ENCODE measurements at places on chromosomes 16 and 17.

GRCh38 chr16:9039210-9039609, 52.2 kb upstream of the HAPSTR1 start:
- DNase-seq, result no peak

GRCh38 chr17:57088298-57088697, 3.3 kb downstream of the AKAP1 start:
- DNase-seq, result no peak

- no peak for DNase-seq
Observed at GRCh38 chr17:56678249-56679114, 85.0 kb downstream of the NOG start.

- DNase-seq, result no peak
Observed at GRCh38 chr17:68152161-68152571, 95.7 kb upstream of the AMZ2 start.

DNA sequence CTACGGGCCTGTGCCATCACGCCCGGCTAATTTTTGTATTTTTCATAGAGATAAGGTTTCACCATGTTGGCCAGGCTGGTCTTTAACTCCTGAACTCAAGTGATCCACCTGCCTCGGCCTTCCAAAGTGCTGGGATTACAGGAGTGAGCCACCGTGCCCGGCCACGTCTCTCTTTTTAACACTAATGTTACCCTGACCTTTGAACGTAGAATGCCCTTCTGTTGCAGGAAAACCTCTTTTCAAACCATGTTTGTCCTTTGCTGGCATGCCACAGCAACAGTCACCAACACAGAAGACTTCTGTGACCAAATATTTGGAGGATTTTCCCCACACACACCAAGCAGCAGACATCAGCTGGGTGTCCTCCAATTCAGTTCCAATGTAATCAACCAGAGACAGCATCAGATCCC, 7.8 kb upstream of the HSD17B1 start:
- no peak for DNase-seq

- DNase-seq, result no peak
Observed at GRCh38 chr17:35376245-35376644, 2.8 kb upstream of the SLFN11 start.

GRCh38 chr16:57284209-57284951, at the start of gene PLLP:
PLLP (minus strand) TSS chr16:57284672; CDS start chr16:57284540, 132 bp downstream.
- DNase-seq, result peak; percentile 48

DNA sequence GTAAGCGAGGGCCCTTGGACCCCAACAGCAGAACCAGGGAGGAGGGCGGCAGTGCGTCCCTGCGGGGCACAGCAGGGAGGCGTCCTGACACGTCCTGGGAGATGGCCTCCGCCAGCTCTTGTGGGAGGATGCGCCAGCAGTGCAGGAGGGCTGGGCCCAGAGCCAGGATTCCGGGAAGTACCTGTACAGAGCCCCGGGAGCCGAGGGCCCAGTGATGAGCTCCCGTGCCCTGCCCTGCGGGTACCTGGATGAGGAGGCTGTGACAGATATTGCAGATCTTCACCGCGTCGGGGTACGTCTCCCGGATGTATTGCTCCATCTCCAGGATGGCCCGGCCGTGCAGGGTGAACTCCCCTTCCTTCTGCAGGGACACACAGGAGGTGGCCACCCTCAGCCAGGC, 23.1 kb downstream of the KDM8 start:
- DNase-seq, result no peak

- DNase-seq, result no peak
Observed at GRCh38 chr17:616407-616806, 98.2 kb downstream of the VPS53 start.

GRCh38 chr16:35602116-35602515, 2142.7 kb downstream of the TP53TG3F start:
- DNase-seq, result no peak

DNA sequence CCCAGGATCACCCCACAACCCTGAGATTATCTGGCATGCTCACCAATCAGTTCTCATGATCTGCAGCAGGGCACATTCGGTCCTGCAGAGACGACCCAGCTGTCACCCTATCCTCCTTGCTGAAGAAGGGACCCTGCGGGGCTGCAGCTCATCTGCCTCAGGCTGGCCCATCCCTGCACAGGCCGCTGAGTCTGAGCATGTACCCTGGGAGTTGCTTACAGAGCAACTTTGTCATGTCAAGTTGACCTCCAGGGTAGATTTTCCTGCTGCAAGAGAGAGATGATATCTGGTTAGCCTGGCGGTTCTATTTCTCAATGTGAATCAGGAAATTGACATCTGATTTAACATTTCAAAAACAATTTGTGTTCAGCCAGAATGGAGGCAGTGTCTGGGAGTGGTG, 36.0 kb upstream of the ADCY9 start:
- DNase-seq, result no peak

DNA sequence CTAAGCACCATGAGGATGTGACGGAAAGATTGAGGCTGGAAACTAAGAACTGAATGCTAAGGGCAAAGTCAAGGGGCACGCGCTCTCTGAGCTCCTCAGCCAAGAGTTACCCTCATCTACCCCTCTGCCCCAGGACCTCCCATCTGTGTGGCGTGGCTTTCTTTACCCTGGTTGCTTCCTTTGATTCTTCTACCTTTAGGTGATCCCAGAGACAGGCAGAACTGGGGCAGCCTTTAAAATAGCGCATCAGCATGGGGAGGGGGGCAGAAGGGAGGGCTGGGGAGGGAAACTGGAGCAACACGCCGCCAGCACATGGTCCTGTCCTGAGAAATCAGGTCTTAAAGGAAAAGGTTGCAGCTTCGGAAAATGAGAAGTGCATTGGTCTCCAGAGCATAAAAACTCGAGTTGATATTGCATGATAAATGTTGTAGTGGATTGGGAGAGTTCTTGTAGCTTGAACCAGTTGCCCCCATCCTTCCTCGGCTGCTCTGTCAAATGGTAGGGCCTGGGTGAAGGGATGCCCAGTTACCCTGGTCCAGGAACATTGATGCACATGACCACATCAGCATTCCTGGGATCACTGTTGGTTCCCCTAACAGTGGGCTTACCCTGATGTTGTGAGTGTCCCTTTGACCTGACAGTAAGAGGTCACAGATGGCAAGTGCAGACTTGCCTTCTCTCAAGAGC, 29.7 kb downstream of the LDHD start:
- DNase-seq, result no peak

GRCh38 chr17:2075336-2076086, 20.6 kb downstream of the HIC1 start:
- no peak for DNase-seq

GRCh38 chr16:78483124-78483992, 383.9 kb downstream of the WWOX start:
- no peak for DNase-seq

DNA sequence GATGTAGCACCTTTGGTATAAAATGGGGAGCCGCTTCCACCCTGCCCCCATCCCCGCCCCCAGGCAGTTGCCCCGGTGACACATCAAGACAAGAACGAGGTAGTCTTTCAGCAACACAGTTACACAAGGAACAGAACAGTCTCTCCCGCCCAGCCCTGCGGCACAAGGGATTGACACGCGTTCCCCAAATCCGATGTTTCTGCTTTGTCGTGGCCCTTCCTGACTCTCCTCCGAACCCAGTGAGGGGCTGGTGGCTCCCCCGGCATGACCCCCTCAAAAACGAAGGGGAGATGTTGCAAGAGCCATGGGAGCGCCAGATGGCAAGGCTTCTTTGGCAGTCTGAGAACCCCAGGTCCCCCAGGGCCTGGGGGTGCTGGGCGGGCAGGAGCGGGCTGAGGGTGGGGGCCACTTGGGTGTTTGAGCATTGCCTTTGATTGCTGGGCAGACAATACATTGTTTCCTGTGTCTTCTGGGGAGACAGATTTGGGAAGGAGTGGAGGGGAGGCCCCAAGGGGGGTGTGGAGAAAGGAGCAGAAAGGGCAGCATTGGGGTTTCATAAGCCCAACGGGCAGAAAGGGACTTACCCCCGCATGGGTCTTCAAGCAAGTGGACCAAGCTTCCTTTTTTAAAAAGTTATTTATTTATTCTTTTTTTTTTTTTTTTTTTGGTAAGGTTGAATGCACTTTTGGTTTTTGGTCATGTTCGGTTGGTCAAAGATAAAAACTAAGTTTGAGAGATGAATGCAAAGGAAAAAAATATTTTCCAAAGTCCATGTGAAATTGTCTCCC, 16.6 kb downstream of the COL1A1 start:
- no peak for DNase-seq

- no peak for DNase-seq
Observed at GRCh38 chr16:89410794-89411309, 79.5 kb downstream of the ANKRD11 start.

DNA sequence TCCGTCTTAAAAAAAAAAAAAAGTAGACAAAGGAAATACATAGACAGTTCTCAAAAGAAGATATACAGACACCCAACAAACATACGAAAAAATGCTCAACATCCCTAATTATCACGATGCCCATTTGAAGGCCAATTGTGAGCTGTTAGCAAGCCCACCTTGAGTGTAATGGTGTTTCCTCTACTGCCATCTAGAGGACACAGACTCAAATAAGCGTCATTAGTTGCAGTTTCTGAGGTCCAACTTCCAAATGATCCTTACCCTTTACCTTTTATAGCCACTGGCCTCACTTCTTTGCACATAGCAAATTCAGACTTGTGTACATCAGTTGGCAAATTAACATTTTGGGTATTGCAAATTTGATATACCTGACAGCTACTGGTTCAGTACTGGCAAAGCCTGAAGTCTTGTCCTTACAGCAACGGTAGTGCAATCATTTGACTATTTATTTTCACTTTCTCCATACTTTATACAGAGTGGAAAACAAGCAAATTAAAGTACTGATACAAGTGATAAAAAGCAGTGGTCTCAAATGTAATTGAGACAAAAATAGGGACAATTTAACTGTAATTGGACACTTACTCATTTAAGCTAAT, 536.3 kb upstream of the EEF2KMT start:
- no peak for DNase-seq

GRCh38 chr17:43645765-43646481, 15.8 kb downstream of the MEOX1 start:
- DNase-seq, result no peak

- no peak for DNase-seq
Observed at GRCh38 chr17:11097121-11097520, 143.9 kb upstream of the SHISA6 start.

- no peak for DNase-seq
Observed at GRCh38 chr16:59634004-59634579, 900.0 kb upstream of the GOT2 start.

GRCh38 chr16:86299882-86300610, 210.3 kb upstream of the FOXF1 start:
- DNase-seq, result no peak

- no peak for DNase-seq
Observed at GRCh38 chr17:42153919-42154742, 658 bp downstream of the RAB5C start.

- DNase-seq, result no peak
Observed at GRCh38 chr17:80992077-80992947, 671 bp downstream of the CHMP6 start.

- DNase-seq, result no peak
Observed at GRCh38 chr16:84722068-84722467, 22.3 kb downstream of the USP10 start.

- DNase-seq, result no peak
Observed at GRCh38 chr17:50790618-50791017, 23.3 kb upstream of the ANKRD40CL start.

DNA sequence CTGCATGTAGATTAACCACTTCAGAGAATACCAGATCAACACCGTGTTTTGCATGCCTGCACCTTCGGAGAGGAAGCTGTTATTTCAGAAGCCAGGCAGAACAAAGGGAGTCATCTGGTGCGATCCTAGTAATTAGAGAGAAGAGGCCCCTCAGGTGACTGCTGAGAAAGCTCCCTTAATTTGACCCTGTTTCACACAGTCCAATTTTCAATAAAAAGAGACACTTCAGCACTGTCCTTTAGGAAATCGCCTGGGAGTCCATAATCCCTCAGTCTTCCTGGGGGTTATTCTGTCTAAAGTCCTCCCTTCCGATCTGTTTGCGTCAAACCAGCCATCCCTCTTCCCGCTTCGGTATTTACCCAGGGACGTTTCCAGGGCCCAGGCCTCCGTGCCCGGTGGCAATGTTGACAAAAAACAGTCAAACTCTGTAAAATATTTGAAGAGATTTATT, 23.4 kb upstream of the TNRC6C start:
- DNase-seq, result no peak

- no peak for DNase-seq
Observed at GRCh38 chr16:19094542-19095365, 19.0 kb upstream of the ITPRIPL2 start.

GRCh38 chr16:80350061-80350460, 190.7 kb upstream of the DYNLRB2 start:
- DNase-seq, result no peak

GRCh38 chr17:68892658-68893057, 62.5 kb downstream of the ABCA8 start:
- DNase-seq, result no peak

DNA sequence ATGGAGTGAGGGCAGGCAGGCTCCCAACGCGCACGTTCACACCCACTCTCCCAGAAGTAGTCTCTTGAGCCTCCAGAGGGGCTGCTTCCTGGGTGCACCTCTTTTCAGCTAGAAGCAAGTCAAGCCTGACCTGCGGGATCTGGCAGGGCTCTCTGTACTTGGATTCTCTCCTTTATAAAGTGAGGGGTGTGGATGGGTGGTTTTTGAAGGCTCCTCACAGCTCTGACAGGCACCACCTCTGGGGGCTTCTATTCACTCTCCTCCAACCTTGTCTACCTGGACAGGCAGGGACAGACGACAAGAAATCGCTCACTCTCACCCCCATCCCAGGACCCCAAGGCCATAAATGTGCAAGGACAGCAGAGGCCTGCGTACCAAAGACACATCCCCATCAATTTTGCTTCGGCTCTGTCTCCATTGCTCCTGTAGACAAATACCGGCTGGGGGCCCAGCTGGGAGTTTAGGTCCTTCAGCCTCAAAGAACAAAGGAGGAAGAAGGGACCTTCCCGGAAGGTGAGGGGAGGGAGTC, 814 bp upstream of the DYNLL2 start:
- no peak for DNase-seq

GRCh38 chr17:7477392-7478275, 1.8 kb downstream of the ZBTB4 start:
- DNase-seq, result peak; percentile 65

GRCh38 chr16:59030923-59031485, 296.9 kb upstream of the GOT2 start:
- DNase-seq, result no peak

DNA sequence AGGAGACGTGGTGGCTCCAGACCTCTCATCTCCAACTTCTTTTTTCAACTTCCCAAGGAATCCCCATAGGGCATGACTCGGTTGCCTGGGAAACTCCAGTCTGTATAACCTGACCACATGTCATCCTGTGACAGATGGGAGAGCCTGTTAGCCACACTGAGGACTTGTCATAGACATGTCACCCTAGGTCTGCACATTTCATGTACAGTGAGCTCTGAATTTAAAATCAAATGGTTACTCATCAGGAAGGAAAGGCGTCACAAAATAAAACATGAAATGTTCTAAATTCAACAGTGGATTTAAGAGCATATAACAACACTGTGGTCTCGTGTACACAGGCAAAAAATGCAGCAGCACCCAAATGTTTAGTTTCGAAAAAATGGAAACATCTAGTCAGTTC, 22.2 kb upstream of the ADAMTS18 start:
- no peak for DNase-seq

- DNase-seq, result no peak
Observed at GRCh38 chr17:73476890-73477350, 165.1 kb upstream of the CDC42EP4 start.
